NCI-H2029 treated with DMSO at 0.1 percent for 48 hours (cell line): ENCODE measurements at places on chromosomes 3 and 15.

- DNase-seq: no peak
Observed at GRCh38 chr3:51384055-51384725, 901 bp upstream of the MANF start.

DNA sequence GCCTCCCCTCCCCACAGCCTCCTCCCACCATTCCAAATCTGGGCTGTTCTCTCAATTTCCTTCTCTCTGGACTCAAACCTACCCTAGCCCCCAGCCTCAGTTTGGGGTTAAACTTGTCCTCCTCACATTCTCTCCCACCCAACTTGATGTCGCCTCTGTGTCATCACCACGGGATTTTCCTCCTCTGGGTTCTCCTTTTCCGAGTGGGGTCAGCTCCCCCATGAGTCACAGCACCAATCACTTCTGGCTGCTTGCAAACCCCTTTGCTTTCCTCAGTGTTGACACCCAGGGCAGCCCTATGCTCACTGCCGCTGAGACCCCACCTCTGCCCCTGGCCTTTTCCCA, 451 bp downstream of the CCR5AS start:
- DNase-seq: no peak

- no peak for DNase-seq
Observed at GRCh38 chr3:149957361-149958125, 13.2 kb downstream of the PFN2 start.

DNA sequence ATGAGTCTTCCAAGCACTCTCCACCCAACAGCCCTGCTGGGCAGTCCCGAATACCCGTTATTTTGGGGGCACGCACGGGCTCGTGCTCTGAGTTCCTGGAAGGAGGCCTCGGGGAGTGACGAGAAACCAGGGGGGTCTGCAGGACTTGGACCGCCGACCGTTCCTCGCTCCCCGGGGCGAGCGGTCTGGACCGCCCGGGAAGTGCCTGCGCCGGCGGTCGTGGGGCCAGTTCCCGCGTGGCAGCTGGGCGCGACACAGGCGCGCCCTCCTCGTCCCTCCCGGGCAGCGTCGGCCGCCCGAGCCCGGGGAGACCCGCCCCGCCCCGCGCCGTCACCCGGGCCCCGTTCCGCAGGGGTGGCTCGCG, 387 bp downstream of the GNB4 start:
- no peak for DNase-seq

DNA sequence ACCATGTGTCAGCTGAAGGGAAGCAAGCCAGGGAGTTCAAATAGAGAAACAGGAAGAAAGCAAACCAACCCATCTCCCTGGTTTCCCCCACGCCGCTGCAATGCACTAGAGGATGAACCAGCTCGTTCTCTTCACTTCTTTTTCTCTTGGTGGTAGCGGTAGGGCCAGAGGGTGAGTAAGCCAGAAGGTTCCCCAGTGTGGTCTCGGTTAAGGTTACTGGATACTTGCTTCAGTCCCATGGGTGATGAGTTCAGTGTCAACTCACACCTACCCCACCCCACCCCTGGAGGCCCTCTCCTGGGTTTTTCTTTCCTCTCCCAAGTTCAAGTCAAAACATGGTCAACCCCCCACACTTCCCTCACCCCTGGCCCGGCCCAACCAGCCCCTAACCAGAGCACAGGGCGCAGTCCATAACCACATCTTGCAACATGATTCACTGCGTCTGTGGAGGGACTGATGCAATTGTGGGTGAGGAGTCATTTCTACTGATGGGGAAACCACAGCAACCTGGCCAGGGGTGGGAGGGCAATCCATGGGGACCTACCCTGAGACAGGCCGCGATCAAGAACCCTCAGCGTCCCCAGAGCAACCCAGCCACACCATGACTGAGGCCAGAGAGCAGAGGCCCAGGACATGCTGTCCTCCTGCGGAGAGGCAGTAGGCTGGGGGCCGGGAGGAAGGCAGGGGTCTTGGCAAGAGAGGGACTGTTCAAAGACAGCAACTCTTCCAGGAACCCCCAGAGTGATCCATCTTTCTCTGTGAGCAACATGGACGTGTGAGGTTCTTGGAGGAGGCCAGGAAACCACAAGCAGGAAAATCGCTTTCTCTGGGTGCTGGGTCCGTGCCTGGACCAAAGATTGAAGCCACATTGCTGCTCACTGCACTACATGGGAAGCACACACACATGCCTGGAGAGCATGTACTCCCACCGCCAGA, 276.6 kb downstream of the UACA start:
- DNase-seq: no peak

DNA sequence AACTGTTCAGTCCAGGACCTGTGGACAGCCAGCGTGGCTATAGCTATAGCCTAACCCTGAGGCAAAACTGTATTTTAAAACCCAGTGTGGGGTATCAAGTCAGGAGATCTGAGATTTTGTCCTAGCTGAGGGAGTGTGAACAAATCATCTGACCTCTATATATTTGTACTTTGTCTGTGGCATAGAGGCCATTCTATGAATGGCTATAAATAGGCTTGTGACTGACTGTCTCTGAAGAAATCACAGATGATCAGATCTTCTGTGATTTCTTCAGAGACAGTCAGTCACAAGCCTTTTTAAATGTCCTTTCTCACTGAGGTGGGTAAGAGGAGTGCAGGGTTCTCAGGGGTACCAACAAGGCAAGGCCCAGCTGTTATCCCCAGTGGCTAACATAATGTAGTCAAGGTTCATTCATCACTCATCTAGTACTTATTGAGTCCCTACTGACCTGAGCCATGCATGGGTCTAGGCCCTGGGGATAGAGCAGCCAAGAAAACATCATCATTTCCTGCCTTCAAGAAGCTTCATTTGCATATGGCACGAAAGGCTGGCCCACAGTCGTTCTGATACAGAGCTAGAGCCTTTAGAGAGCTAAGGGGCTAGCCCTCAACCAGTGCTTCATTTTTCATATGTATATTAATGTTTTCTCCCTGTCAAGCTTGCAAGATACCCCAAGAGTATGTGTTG, 53.3 kb downstream of the TIPARP start:
- DNase-seq: peak; percentile 9

- DNase-seq: no peak
Observed at GRCh38 chr3:197718891-197719290, 17.8 kb downstream of the RUBCN start.

DNA sequence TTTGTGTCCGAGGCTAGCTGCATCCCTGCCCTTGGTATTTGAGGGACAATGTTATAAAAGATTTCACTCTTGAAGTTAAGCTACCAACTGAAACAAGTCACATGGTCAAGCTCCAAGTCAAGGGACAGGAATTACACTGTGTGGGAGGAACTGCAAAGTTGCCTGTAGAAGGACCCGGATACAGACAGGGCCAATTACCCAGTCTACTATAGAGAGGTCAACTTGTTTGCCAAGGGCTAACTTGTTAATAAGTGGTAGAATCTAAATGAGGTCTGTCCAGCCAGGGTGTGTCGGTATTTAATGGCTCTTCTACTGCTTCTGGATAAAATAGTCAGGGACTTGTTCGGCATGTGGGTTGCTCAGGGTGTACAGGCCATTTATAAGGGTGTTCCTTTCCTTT, 55.7 kb downstream of the PTPRG start:
- DNase-seq: no peak

DNA sequence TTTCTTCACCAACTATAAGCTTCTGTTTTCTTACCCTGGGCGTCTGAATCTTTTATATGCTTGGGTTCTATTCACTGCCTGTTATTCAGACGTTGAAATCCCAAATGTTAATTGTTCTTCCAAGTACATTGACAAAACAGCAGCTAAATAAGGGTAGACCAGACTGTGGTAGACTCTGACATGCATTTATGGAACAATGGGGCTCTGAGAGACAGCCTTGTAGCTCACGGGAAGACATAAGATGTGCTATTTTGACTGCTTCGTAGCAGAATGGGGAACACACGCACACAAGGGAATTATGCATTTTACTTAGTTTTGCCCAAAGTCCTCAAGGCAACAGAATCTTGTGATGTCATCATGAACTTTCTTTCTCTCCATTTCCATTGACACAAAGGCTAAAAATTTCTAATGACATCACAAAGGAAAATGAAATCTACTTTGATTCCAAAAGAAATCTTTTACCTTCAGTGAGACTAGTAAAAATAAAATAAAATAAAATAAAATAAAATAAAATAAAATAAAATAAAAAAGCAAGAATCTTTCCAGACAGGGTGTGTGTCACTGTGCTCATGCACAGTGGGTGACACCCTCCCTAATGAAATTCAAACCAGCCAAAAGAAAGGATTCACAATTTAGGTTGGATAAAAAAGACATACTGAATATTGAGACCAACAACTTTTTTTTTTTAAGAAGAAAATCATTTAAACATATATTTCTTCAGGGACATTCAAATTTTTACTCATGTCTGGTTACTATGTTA, 346.6 kb downstream of the ZBTB20 start:
- no peak for DNase-seq

GRCh38 chr15:59892985-59893384, 111.1 kb upstream of the FOXB1 start:
- no peak for DNase-seq

GRCh38 chr15:28112962-28113361, 13.8 kb upstream of the OCA2 start:
- no peak for DNase-seq

GRCh38 chr3:124504332-124505059, 225.8 kb upstream of the UMPS start:
- DNase-seq: peak; percentile 59

DNA sequence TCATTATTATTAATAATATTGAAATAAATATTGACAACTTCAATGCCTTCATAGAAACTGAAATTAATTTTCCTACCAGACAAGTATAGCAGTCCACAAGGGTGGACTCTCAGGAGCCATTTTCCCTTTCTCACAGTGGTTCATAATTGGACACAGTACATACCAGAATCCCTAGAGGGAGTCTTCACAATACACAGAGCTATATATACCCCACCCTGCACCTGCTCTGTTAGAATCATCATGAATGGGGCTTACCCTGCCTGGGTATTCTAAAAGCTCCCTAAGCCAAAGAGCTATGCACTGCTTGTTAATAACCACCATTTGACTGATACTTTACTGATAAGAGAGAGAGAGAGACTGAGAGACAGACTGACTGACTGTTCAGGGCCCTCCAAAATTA, 134.9 kb downstream of the FEZF2 start:
- no peak for DNase-seq
